ENCODE measurements at places on chromosomes 5 and 9.

DNA sequence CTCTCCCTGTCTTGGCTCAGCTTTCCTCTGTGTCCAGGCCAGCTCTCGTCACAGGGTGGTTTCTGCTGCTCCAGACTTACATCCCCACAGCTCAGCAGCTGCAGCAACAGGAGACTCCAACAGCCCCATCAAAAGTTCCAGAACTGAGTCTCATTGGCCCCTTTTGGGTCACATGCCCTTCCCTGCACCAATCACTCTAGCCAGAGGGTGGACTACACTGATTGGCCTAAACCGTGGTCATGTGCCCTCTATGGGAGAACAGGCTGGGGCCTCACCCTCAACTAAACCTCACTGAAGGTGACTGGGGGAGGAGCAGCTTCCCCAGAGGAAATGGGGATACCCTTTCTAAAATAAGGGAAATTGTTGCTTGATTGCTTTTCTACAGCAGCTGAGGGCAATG, 44.4 kb upstream of the CPLX2 start:
- DNase-seq = no peak

DNA sequence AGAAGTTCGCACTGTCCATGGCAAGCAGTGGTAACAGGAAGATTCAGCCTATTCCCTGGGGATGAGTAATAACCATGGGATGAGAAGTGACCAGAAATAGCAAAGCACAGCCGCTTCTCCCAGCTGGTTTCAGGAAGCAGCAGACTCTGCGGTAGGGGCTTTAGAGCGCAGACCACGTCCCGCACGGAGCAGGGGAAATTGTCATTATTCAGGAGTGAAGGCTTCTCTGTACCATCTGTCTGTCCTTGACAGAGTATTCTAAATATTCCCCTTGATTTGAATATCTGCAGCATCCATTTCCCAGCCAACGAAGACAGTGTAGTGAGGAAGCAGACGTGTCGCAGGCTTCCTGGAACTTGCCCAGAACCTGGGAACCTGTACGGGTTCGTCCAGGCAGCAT, 159.6 kb downstream of the NXNL2 start:
- DNase-seq = no peak

DNA sequence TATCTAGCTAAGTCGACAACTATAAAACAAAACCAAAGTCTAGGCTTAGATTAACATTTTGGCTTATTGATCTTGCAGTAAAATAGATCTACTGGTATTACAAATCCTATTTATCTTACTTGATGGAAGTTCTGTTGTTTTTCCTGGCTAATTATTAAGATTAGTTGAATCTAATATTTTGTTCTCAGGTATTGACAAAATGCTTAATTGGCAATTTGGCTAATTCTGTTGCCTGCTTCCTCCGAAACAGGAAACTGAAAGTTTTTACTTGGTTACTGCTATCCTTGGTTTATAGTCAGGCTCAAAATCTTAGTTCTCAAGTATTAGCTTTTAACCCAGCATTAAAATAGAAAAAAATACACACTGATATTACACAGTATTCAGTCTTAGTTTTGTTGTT, 820.5 kb downstream of the NR2F1-AS1 start:
- DNase-seq = no peak

GRCh38 chr9:97577051-97577450, 56.1 kb downstream of the TSTD2 start:
- no peak for DNase-seq

DNA sequence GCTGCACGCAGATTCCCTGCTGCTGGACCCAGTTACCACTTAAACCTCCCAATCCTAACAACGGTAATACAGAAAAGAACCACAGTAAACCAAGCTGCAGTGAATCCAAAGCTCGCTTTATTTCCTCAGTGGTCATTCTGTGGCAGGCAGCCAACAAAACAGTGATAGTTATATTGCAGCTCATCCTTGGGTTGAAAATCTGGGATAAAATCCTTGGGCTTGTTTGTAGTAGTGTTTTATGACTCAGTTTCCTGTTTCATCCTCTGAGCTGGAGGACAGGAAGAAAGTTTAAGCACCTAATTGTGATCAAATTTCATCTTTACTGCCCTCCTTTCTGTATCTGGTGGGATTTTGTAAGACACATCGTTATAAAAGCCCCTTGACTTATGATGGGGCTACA, 31.4 kb downstream of the HMGCR start:
- no peak for DNase-seq

DNA sequence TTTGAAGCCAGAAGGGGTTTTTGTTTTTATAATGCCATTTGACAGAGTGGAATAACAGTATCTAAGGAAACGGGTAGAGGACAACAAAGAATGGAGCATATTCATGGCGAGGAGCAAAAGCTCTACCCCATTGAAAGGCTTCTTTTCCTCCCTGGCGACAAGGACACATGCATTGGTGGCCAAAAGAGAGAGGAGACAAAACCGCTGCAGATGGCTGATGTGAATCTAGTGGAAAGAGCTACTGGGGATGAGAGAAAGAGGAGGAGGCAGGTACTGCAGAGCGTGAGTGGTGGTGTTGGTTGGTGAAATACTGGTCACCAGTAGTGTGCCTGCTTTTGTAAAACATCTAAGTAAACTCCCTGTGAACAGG, 491 bp downstream of the APC start:
- DNase-seq = no peak

DNA sequence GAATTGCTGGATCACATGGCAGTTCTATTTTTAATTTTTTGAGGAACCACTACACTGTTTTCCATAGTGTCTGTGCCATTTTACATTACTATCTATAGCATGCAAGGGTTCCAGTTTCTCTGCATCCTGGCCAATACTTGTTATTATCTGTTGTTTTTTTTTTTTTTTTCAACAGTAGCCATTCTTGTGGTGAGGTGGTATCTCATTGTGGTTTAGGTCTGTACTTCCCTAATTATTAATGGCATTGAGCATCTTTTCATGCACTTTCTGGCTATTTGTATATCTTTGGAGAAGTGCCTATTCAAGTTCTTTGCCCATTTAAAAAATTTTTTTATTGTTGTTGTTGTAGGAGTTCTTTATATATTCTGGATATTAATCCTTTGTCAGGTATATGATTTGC, 97.7 kb downstream of the GDNF start:
- DNase-seq = no peak

DNA sequence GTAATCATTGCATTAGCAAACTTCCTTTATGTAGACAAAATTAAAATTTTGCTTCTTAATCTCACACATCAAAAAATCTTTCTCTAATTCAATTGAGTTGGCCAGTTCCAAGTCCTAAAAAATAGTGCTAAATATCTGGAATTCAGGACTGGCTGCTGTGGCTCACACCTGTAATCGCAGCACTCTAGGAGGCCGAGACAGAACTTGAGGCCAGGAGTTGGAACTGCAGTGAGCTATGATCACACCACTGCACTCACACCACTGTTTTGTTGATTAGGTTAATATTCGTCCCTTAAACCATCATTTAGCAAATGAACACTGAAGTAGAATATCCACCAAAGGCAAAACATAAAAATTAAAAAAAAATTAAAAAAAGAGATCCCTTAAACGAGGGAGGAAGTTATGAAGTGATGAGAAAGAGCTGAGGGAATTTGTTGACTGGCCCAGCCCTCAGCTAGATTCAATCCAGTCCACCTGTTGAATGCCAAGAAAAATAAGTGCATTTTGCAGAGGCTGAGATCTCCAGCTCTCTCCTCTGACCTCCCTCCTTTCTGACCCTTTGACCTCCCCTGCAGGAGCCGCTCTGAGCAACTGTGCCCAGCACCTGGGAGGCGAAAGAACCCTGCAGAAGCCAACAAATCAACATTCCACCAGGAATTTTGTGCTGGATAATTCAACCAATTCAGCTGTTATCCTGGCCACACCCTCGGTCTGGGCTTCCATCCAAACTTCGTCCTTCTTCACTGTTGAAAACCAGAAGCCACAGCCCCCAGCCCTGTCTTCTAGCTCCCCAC, 96.8 kb downstream of the OR2K2 start:
- DNase-seq = no peak

GRCh38 chr5:163670036-163670435, 164.6 kb downstream of the MAT2B start:
- no peak for DNase-seq

DNA sequence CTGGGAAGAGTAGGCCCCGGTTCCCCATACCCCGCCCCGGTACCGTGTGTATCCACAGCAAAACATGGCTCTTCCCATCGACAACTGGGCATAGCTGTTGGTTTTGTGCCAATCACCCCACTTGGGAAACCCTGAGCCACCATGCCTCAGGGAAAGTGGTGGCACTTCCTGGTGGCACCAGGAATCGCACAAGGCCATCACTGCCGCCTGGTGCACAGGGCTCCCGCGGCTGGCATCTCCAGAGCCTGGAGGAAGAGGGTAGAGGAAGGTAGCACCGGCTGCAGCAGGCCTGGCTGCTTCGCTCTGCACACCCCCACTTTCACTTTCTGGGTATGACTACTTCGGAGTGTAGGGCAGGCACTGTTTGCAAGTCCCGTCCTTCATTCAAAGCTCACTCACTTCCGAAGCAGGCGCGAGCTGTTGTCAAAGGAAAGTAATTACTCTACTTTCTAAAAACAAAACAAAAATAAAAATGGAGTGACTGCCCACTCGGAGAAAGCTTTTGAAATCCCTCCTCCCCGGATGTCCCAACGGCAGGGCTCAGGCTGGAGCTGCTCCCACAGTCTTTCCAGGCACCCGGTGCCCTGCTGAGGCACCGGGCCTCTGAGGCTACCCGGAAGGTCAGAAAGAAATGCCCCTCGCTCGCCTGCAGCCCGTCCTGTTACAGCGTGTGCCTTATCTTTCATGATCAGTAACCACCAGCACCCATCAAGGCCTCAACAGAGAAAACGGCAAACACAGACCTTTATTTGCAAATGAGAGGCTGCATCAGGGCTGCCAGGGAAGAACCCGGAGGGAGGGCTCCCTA, 2.0 kb downstream of the BRD3 start:
- no peak for DNase-seq

DNA sequence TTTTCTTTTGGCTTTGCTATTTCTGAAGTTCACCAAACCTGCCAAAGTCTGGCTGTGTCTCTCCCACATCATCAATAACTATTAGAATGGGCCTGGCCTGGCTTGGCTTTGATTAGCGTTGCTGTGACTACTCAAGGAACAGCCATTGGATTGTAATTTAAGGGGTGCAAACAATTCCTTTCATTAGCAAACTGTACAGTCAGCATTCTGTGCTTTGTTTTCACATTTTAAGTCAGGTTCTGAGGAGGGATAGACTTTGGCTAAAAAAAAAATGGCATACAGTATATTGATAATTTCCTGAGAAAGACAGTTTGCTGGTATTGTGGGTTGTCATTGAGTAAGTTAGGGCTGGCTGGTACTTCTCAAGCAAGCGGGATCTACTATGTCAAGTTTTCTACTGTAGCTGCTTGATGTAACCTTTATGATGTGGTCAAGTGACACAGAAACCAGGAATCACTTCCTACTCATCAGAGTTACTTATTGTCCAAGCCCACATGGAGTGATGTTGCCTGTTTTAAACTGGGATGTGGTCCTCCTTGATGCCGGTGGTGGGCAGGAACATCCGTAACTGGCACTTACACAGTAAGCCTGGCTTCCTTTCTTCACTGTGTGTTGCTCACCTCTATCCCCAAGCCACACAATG, 161.4 kb downstream of the CD180 start:
- DNase-seq = no peak

- DNase-seq = no peak
Observed at GRCh38 chr5:38249812-38250211, 8.5 kb upstream of the EGFLAM start.

GRCh38 chr5:131943916-131944315, 1.5 kb downstream of the MEIKIN start:
- no peak for DNase-seq

- no peak for DNase-seq
Observed at GRCh38 chr5:148403344-148403743, 19.6 kb downstream of the FBXO38 start.

GRCh38 chr9:87531370-87532295, 34.0 kb downstream of the DAPK1 start:
- no peak for DNase-seq

GRCh38 chr5:174725991-174726601, 1.7 kb downstream of the MSX2 start:
- DNase-seq = no peak

DNA sequence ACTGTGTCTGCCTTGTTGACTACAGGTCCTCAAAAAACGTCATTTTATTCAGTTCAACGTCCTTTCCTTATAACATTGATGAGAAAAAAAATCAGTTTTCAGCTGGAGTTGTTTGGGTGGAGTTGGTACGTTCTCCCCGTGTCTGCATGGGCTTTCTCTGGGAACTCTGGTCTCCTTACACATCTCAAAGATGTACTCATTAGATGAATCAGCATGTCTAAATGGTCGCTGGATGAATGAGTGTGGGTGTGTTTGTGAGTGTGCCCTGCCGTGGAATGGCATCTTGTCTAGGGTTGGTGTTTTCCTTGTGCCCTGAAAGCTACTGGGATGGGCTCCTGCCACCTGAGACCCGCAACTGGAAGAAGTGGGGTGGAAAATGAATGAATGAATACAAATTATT, 30.1 kb downstream of the EGR1 start:
- DNase-seq = no peak

DNA sequence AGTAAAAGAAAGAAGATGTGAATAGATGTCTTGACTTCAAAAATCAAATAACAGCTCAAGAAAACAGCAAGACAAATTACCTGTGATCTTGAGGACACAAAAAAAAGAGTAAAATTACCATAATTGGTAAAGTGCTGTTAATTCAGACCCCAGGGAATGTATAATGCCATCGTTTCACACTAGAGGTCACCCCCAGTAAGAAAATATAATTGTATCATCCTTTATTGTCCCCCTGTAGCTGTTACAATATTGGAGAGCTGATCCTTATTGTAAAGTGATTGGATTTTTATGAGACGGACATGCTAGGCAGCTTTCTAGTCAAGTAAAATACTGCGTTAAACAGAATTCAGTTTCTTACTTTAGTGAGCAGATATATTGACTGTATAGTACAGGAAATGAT, 377.0 kb downstream of the TLE1 start:
- DNase-seq = no peak

DNA sequence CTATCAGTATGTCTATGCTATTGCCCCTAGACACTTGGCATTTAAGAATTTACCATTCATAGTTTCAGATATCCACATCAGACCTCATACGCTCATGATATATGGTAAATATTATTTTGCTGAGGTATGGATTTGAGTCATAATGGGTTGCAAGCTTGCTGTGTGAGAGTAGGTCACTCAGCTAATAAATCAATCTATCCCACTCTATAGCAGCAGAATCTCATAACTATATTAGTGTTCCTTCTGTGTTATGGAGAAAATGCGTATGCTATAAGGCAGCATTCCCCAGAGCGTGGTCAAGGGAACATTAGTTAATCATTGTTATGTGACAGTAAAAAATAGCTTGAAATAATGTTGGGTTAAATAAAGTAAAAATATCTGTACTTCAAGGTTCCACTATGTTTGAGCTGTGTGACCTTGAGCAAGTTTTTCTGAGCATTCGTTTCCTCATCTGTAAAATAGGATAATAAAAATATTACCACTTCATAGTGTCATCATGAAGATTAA, 7.7 kb downstream of the TRIM32 start:
- no peak for DNase-seq

GRCh38 chr5:94508461-94509148, 109.8 kb downstream of the KIAA0825 start:
- no peak for DNase-seq

DNA sequence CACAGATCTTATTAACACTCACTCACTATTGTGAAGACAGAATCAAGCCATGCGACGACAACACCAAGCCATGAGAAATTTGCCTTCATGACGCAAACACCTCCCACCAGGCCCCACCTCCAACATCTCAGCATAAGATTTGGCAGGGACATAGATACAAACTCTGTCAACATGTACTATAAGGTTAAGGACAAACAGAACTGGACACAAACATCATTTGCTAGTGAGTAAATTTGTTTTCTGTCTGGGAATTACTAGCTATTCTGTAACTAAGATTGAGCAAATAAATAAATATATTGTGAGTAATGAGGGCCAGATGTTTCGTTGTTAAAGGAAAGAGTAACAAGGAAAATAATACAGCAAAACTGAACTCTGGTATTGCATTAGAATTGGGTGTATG, 15.7 kb upstream of the KCNN2 start:
- no peak for DNase-seq

All from right renal pelvis (tissue), 4 donors.